ENCODE measurements at places on chromosomes 13 and 19.

DNA sequence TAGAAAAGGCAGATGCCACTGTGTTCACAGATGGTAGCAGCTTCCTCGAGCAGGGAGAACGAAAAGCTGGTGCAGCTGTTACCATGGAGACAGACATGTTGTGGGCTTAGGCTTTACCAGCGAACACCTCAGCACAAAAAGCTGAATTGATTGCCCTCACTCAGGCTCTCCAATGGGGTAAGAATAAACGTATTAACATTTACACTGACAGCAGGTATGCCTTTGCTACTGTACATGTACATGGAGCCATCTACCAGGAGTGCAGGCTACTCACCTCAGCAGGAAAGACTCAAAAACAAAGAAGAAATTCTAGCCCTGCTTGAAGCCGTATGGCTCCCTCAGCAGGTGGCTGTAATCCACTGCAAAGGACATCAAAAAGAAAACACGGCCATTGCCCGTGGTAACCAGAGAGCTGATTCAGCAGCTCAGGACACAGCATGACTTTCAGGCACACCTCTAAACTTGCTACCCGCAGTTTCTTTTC, 197.7 kb downstream of the ZNF737 start:
- DNase-seq, result no peak

GRCh38 chr19:10612499-10613119, 12.7 kb upstream of the SLC44A2 start:
- no peak for DNase-seq

DNA sequence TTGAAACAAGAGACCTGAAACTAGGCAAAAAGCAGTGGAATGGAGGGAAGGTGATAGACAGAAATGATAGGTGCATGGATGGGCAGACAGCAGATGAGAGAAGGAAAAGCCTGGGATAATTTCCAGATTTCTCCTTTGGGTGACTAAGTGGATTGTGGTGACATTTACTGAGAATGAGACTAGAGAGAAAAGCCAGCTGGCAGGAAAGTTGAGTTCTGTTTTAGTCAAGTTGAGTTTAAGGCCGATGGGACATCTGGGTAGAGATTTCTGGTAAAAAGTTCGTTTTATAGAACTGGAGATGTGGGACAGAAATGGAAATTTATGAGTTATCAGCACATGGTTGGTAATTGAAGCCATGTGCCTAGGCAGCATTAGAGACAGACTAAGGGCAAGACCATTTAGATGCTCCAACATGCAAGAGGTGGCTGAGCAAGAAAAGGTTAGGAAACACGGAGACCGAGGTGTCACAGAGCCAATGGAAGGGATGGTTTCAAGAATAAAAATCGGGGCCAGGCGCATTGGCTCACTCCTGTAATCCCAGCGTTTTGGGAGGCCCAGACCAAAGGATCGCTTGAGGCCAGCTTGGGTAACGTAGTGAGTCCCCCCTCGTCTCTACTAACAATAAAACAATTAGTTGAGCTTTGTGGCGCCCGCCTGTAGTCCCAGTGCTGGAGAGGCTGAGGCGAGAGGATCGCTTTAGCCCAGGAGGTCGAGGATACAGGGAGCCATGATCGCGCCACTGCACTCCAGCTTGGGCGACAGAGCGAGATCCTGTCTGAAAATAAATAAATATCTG, 9.6 kb upstream of the DGKH start:
- DNase-seq, result no peak

GRCh38 chr19:19619181-19619848, 828 bp upstream of the PBX4 start:
- no peak for DNase-seq

- no peak for DNase-seq
These were observed 59.8 kb upstream of the MED4 start for GRCh38 chr13:48154671-48155070.

DNA sequence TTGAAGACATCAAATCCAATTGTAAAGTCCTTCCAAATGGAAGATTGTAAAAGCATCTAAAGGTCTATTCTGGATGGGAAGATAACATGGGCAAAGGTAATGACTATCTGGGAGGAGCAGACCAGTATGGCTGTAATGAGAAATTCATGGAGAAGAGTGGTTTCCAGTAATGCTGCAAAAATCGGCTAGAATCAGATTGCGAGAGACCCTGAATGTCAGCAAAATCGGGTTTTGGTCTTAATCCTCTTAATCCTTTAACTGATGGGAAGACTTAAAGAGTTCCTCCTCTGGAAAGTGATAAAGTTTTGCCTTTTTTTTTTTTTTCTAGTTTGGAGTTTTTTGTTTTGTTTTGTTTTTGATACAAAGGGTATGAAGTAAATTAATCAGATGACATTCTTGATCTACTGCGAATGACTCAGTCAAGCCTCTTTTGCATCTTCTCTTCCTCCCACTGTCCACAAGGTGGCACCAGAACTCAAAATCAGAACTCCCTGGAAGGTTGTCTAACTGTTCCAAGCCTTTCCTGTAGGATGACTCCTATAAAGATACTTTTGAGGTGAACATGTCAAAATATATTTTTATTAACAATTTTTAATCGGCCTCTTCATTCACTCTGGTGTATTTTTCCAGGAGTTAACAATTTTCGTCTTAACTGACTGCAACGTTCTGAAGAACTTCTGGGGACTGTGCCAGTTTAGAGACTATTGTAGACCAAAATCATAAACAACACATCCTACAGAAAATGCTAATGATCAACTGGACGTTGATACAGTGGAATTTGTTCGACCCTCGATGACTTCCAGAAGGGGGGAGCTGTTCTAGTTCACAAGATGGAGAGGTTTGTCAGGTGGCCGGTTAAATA, 213.3 kb upstream of the MIR17HG start:
- peak; percentile 52 for DNase-seq

- DNase-seq, result no peak
These were observed 21.7 kb upstream of the MIER2 start for GRCh38 chr19:366205-366783.

DNA sequence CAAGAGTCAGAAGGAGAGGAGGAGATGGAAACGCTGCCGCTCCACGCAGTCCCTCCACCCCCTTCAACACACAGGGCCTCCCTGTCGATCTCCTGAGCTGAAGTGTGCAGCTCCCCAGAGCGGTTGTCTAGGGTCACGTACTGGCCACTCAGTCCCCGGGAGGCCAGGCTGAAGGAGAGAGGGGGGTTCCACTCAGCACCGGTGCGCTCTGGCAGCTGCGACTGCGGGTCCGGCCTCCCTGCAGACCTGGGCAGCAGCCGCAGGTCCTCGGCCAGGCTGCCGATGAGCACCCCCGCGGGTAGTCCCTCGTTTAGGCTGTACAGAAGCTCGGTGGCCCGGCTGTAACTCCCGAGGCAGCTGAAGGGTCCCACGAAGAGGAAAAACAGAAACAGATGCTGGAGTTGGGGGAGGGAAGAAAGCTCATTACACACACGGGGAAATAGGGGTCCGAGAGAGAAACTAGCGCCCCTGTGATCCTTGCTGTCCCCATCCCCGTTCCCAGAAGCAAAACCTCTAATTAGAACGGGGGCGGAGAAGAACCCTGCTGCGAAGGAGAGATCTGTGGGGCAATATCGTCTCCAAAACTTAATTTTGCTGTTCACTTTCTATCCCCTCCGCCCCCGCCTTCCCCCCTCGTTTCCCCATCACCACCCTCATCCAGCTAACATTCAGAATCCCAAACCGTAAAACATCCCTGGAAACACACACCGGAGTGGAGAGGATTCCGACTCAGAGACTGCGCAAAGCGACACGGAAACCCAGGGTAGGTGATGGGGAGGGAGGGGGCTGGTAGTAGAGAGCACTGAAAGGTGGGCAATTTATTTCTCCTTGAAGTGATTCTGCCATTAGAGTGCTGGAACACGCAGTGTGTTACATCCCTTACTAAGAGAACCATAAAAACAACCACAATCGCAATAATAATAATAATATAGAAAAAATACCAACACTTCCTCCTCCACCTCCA, 1.8 kb downstream of the PCDH20 start:
- no peak for DNase-seq

DNA sequence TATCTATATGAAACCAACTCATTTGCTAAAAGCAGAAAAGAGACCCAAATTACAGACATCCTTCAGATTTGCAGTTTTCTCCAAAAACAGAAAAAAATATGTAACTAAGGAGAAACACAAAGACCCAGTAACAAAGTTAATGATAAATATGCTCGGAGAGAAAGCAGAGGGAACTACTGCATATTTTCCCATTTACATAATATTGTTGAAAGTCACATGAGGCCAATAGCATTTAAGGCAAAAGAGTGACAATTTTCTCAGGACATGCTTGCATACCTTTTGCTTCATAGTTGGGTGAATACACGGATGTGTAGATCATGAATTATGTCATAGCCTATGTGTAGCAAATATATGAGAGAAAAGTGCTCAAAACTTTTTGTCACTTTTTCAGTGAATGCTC, 310.3 kb downstream of the EFNB2 start:
- no peak for DNase-seq

DNA sequence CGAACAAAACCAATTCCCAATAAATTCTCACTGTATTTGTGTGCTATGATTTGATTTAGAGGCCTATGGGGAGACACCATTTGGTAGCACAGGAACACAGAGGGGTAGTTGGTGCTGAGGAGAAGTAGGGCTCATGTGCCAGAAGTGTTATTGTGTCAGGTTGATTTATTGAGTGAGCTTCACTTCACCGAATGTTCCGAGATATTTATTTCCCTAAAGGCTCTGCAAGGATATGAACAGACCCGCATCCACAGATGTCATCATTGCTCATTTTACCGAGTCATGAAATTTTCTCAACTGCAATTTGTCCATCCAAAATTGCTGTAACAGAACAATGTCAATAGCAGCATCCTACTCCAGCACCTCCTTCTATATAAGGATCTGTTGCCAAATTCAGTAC, 69.5 kb downstream of the DACH1 start:
- no peak for DNase-seq

DNA sequence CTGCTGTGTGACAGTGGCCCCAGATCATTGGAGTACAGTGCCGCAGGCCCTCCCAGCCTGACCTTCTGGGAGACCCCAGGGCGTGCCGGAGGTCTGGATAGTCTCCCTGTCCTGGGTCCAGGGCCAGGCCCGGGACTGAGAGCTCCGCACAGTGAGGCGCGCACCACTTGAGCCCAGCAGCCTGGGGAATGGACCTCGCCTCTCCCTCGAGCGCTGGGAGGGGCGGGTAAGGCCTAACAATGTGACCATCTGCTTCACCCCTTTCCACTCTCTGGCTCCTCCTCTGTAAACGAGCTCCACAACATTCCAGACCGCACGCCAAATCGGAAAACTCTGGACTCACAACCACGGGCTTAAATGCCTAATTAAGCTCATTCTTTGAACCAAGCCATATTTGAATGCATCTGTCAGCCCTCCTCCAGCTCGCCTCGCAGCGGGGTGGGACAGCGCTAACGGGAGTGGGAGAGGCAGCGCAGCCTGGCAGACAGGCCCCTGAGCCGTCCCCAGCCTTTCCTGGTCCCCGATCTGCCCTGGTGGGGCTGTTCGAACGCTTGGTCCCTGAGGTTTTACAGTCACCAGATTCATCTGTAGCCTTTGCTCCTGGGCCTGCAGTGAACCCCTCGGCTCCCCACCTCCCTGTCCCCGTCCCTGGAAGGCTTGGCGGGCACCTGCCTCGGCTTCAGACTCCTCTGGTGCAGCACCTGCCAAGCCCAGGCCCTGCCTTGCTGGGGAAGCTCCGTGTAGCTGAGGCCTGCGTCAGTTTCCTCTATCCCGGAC, 120.7 kb upstream of the VSTM2B start:
- DNase-seq, result no peak

GRCh38 chr19:43638214-43638994, 1.2 kb downstream of the CADM4 start:
- DNase-seq, result no peak

DNA sequence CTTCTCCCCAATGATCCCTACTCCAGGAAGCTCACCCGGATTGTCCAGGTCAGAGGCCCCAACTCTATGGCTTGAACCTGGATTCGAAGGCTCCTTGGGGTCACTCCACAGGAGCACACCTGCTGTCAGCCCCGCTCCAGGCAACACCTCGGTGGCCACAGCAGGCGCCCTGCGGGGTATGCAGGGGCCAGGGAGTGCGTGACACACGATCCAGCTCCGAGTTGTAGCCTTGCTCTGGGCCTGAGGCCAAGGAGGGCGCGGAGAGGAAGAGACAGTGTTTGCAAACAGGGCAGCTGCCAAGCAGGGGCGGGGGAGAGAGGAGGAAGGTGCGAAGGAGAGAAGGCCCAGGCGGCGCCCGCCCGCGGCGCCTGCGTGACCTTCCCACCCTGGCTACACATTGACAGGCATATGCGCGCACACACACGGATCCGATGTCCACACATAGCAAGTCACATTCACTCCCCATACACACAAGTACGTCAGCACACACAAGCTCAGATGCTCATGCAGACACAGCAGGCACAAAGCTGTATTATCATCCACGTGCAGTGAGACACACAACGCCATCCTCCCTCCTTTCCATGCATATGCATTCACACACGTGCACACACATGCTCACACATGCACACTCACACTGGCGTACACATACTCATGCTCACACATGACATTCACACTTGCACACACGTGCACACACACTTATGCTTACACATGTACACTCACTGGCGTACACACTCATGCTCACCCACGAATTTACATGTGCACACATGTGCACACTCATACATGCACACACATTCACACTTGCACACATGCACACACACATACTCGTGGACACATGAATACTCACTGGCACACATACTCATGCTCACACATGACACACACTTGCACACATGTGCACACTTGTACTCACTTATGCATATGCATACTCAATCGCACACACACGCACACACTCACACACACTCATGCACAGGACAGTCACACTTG, 10.4 kb downstream of the SBK2 start:
- DNase-seq, result peak; percentile 18

DNA sequence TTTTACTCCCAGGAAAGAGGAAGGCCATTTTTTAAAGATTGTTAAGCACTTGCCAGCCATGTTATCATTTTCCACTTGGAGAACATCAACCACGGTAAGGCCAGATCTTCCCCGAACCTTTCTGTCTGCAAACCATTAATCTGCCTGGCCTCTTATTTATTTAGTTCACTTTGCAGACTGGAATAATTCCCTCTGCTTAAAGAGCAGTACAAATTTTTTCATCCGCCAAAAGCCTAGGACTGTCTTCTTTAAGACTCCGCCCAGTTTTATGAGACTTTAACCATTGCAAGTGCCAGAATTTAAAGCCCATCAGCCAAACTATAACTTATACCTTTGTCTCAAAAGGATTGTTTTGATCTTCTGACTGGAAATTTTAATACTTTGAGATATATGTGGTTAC, 426.3 kb downstream of the KCTD12 start:
- DNase-seq, result no peak

DNA sequence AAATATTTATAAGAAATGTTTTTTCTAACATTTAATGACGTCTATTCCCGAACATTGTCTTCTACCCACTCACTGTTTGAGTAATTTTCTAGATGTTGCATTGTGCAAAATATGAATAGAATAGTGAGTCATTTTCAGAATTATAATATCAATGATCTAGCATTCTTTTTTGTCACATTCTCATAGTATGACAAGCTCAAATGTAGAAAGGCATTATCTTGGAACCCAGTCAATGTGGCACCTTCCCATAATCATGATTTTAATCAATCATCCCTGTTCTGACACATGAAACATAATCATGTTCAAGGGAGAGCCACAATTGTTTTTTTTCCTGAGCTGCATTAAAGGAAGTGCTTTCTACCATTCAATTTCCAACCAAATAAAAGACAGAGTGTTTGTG, 265.8 kb downstream of the OXGR1 start:
- DNase-seq, result no peak

All from adipocyte (in vitro differentiated cells).